ENCODE measurements at places on chromosomes 6 and 20.

GRCh38 chr6:74075323-74075722 lies 379.3 kb downstream of the CD109 start:
- peak; percentile 87 for DNase-seq

- no peak for DNase-seq
Measured at GRCh38 chr6:45163952-45164766, 164.0 kb upstream of the RUNX2 start.

DNA sequence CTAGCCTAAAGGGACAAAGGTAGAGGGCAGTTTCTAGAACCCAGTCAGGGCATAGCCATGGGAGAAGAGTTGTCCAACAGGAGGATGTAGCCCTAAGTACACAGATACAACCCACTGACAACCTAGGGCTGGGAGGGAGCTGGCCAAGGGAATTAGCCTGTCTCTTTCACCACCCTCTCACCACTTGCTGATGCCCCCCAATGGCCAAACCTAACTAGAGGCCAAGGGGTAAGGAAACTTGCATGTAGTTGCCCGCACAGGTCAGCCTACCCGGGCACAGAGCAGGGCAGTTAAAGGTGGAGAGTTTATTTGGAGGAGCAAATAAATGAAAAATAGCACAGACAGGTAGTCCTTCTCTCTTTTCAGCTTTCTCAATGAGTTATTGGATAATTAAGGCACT lies 143.3 kb downstream of the LRFN2 start:
- no peak for DNase-seq

DNA sequence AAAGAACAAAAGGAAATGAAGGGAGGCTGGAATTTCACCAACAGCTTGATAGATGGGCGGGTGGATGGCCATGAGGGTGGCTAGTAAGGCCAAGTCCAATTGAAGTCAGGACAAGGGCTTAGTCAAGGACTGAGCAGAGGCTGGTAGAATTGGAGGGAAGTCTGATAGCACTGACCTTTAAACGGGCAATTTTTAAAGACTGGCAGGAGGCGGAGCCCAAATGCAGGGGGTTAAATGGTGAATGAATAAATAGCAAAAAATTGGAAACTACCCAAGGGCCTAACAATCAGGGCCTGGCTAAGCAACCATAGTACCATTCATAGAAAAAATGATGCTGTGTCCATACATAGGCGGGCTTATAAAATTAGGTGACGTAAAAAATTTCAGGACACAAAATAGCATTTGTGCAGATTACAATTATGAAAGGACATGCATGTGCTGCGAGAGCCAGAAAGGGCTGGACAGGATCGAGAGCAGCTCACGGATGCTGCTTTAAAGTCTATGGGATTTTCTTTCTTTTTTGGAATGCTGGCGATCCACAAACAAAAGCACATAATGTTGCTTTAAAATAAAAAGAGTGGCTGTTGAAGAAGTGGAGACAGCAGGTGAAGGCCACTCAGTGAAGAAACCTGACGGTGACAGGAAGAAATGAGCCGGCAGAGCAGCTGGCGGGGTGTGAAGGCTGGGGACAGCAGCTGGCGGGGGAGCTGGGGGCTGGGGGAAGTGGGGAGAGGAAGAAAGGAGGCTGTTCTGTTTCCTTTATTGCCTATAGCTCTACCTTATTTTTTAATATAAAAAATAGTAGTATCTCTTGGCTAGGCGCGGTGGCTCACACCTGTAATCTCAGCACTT lies 42.8 kb upstream of the TAF8 start:
- no peak for DNase-seq

- no peak for DNase-seq
Measured at GRCh38 chr6:13425270-13425873, 62.0 kb downstream of the GFOD1 start.

DNA sequence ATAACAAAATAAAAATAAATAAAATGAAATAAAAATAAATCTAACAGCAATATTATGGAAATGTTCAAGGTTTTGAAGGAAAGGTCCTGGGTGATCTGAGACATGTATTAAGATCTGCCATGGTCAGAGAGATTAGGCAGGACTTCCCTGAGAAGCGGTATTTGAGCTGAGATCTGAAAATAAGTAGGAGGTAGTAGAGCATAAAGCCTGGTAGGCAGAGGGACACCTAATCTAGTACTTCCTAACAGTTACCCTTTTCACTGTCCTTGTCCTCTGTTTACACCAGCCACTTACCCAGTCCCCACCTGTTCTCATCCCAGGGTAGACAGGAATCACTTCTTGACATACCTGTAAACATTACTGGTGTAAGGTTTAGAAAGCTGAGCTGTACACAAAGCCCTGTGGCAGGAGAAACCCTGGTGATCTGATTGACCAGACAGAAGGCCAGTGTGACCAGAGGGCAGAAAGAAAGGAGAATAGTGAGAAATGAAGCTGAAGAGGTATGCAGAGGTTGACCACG lies 8.3 kb upstream of the ZNF318 start:
- no peak for DNase-seq

DNA sequence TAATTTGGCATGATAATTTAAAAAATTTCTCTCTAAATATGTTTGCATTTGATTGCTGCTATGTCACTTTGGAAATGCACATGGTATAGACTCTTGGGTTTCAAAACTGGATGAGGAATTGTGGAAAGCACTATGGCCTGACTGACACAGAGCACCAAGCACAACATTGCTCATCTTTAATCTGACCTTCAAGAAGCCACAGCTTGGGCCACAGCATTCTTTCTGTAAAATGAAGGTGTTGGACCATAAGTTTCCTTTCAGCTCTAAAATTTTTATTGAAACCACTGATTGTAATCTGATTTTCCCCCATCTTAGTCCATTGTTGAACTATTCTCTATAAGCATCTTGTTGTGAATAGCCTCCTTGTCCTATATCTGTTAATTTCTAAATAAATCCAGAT lies 41.0 kb downstream of the QKI start:
- no peak for DNase-seq

GRCh38 chr20:54267483-54268003 lies 59.7 kb downstream of the PFDN4 start:
- no peak for DNase-seq

DNA sequence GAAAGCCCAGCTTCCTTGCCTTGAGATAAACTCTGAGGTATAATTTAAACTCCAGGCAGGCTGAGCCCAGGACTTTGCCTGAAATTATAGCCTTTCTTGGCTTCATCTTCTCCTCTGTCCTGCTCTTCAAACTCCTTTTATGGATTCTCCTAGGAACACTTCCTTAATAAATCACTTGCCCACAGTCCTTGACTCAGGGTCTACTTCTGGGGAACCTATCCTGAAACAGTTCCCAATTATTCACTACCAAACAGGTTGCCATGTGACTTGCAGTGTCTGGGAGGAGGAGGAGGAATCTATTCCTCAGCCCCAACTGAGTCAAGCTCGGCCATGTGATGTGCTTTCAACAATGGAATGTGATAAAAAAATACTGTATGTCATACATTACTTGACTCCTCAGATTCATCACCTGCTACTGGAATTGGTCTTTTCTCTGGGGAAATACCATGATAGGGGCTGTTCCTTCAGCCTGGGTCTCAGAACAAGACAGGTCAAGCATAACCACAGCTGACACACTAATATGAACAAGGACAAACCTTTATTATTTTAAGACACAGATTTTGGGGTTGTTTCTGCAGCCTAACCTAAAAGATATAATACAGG lies 20.5 kb upstream of the CDKN1A start:
- DNase-seq: no peak

DNA sequence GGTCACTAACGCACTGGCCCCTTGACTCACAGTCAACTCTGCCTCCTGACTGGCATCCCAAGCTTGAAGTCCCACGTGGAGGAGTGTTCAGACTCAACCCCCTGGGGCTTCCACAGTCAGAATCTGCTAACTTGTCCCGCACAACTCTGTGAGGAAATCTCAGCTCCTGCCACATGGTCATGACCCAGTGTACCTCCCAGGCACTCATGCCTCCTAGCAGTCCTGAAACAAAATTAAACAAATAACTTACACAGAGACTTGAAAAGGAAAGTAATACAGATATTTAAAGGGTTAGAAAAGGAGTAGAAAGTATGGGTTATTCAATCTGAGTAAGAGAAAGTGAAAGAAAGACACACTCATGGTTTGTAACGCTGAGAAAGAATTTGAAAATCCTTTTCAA lies 134.9 kb downstream of the GMDS start:
- DNase-seq: no peak

- DNase-seq: no peak
Measured at GRCh38 chr6:35795453-35796071, 1.6 kb downstream of the CLPS start.

DNA sequence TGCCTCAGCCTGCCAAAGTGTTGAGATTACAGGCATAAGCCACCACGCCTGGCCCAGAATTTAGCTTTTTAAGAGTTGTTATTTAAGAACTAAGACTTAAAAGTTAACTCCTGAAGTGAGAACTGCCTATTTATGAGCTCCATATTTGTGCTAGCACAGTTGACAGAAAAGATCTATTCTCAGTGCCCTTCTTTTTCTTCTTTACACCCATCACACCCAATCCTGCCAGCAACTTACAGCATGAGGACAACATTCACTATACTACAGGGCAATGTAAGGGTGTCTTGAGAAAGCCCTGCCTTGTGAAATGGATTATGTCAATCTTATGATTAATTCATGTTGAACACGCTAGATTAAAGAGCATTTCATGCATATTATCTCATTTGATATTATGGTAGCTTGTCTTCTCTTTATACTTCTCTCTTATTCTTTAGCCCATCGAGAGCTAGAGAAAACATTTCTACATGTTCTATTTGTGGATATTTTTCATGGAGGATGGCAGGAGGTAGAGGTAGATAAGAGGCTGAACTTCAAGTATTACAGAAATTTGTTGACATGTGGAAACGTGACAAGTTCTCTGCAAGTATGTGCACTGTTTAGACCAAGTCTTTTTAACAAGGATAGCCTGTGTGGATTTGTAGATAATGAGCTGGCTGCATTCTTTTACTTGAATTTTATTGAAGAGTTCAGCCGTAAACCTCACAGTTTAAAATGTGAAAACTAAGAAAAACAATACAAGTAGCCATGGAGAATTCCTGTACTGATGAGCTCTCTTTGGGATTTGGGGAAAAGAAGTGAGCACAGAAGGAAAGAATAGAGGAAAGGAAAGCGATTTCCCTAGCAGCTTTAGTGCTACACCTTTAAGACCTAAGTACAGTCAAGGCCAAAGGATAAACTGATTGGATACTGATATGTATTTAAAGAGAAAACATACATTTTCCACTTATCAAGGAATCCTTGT lies 212.2 kb downstream of the ARHGAP18 start:
- DNase-seq: no peak

GRCh38 chr6:25297823-25298522 lies 18.8 kb downstream of the CARMIL1 start:
- DNase-seq: no peak

GRCh38 chr6:39225946-39226437 lies 3.3 kb downstream of the KCNK5 start:
- no peak for DNase-seq

DNA sequence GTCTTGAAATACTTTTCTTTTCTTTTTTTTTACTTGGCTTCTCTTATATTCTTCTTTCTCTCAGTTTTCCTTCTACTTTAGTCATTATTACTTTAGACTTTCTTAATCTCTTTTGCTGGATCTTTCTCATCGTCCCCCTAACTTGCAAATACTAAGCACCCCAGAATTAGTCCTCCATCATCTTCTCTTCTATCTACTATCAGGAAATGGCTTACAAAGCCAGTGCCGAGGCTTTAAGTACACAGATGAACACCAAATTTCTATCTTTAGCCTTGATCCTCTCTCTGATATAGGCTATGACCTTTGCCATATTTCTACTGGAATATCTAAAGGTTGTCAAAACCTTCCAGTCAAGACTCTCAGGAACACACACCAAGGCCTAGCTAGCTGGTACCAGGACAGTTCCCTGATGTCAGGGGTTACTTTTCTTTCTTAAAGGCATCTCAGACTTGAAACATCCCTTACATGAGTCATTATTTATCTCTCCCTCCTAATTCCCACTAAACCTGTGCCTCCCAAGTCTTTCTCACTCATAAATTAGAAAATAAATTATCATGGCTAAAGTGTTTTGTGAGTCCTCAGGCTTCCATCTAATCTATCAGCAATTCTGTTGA lies 278.6 kb upstream of the TCF21 start:
- no peak for DNase-seq

- no peak for DNase-seq
Measured at GRCh38 chr20:10679269-10679668, 5.5 kb upstream of the JAG1 start.

DNA sequence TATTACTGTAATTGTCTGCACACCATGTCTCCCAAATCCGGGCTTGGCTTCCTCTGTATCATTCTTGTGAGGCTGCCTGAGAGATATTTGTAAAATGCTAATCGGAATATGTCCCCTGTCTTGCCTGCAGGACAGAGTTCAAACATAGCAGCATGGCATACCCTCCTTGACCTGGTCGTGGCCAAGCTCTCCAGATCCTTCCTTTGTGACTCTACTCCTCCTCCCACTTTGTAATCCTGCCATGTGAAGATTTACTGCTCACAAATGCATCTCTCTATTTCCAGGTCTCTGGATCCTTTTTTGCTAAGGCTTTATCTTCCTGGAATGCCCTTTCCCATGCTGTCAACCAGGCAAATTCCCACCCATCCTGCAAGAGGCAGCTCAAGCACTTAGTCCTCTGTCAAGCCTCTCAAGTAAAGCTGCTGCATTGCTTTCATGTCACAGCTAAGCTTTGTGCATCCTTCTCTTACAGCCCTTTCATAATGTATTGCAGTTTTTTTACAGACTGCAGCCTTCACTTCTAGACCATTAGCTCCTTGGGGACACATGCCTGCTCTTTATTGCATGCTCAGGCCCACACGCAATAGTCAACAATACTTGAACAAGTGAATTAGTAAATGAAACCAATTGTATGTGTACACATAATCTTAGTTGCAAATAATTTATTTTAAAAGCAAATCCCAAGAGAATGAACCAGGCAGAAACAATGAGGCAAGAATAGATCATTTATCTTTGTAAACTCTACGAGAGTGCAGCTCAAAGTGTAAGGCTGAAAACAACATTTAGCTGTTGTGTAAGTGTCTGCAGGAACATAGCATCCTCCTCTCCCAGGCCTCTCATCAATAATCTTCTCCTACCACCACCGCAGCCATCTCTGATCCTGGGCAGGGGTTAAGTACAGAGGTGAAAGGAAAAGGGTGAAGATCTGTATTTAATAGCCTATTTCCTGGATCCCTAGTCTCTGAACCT lies 45.8 kb downstream of the HIVEP2 start:
- DNase-seq: no peak

DNA sequence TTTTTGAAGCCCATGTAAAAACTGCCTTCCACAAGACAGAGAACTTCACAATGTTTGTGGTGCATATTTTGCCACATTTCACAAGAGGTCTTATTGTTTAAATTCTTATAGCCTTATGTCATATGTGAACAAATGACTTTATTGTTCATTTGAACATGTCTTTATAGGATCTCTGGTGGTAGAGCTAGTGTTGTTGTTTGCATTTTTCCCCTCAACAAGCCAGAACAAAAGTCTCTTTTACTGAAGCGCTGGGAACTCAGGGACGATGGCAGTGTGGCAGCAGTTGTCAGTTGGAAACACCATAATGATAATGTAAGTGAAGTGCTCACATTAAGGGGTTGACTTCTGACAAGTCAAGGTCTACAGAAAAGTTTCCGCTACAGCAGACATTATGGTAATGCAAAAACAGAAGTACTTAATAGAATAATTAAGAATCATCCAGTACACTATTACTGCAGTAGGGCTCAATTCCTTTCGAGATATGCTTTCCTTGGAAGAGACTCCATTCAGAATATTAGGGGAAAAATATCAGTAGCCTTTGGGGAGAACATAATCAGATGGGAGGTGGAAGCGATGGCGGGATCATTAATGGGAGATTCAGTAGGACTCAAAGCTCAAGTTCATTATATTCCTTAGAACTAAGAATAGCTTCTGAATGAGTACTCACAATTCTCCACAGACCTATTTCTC lies 180.0 kb downstream of the GJA10 start:
- no peak for DNase-seq
